Fibroblast of pulmonary artery (primary cell): ENCODE measurements at places on chromosomes 1 and 21.

- peak; percentile 90 for DNase-seq
Observed at GRCh38 chr1:8858112-8858668, 20.3 kb downstream of the ENO1 start.

GRCh38 chr1:183721041-183721440 lies 67.9 kb upstream of the APOBEC4 start:
- DNase-seq, result no peak

- no peak for DNase-seq
Observed at GRCh38 chr1:9126511-9126910, 2.4 kb downstream of the GPR157 start.

DNA sequence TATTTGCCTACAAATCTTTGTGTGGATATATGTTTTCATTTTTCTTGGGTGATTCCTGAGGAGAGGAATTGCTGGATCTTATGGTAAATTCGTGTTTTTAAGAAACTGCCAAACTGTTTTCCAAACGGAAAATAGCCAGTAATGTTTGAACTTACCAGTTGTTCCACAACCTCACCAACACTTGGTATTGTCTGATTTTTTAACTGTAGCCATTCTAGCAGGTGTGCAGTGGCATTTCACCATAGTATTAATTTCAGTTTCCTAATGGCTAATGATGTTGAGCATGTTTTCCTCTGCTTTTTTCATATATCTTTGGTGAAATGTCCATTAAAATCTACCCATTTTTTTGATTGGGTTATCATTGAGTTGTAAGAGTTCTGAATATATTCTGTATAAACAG lies 56.6 kb downstream of the RPS6KC1 start:
- DNase-seq, result no peak

- DNase-seq, result peak; percentile 77
Observed at GRCh38 chr1:231971397-231972110, 345.0 kb downstream of the DISC1 start.

- DNase-seq, result no peak
Observed at GRCh38 chr1:17095141-17095540, 24.1 kb downstream of the PADI2 start.

DNA sequence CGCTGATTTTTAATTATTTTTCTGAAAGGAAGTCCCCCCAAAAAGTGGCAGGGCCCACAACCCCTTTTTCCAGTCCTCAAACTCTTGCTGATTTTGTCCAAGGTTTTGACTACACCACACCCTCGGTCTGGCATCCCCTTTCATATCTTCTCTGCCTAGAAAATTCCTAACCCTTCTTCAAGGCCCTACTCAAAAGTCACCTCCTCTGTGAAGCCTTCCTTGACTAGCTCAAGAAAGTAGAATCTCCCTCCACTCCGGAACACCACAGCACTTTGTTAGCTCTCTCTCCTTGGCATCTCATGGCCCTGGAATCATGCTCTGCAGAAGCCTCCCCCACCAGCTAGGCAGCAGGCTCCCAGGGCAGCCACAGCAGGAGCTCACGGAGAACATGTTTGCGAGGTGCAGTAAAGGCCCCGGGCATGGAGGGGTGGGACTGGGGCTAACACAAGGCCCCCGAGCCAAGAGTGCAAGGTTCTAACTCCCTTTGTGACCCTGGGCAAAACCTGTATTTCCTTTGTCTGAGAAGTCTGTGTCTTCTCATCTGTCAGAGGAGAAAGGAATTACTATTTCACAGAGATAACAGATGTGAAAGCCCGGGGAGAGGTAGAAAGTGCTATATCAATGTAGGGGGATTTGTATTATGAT lies 17.7 kb upstream of the S100A7 start:
- no peak for DNase-seq

DNA sequence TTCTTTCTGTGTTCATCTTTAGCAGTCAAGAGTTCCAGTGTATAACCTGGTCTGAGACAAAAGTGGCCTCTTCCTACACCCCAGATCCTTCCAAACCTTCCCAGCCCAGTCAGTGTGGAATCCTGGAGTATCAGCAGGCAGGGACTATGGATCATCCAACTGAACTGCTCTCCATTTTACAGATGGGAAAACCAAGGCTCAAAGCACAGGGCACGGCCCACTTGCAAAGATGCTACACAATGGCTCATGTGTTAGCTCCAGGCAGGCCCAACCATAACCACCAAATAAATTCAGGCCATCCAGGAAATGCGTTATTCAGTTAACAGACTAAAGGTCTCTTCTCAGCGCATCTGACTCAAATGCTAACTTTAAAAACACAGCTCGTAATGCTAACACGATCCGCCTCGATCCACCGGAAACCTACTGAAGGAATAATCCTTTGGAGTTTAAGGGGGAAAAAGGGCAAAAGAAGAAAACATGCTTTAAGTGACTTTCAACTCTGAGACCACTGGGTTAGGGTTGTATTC lies 7.1 kb downstream of the GLIS1 start:
- DNase-seq, result no peak

GRCh38 chr1:107862064-107862463 lies 102.9 kb downstream of the VAV3 start:
- peak; percentile 57 for DNase-seq

GRCh38 chr1:157862114-157863070 lies 20.8 kb upstream of the CD5L start:
- DNase-seq, result no peak

GRCh38 chr1:197973206-197973605 lies 56.0 kb downstream of the LHX9 start:
- DNase-seq, result no peak

DNA sequence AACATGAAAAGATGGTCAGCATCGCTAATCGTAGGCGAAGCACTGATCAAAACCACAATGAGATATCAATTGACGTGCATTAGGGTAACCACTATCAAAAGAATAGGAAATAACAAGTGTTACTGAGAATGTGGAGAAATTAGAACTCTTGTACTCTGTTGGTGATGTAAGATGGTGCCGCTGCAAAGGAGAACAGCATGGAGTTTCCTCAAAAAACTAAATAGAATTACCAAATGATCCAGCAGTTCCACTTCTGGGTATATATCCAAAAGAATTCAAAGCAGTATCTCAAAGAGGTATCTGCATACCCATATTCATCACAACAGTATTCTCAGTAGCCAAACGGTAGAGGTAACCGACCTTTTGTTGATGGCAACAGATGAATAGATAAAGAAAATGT lies 8.3 kb upstream of the CD101 start:
- DNase-seq, result no peak

DNA sequence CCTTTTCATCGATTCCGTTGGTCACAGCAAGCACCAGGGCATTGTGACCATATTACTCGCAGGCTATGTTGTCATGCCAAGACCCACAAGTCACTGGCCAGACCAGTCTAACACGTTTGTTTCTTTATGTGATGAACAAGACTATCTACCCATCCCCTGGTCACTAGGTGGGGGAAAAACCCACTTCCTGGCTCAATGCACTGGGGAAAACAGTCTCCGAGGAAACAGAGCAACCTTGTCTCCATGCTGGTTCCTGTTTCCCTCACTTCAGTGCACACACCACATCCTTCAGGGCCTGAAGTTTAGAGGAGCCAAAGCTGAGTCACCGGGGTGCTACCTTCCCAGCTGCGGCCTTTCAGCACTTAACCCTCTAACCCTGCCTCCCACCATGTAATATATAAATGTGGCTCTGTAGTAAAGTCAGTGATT lies 20.9 kb downstream of the ERICH3 start:
- DNase-seq, result peak; percentile 41

GRCh38 chr1:91879733-91880132 lies 6.2 kb downstream of the TGFBR3 start:
- DNase-seq, result no peak

DNA sequence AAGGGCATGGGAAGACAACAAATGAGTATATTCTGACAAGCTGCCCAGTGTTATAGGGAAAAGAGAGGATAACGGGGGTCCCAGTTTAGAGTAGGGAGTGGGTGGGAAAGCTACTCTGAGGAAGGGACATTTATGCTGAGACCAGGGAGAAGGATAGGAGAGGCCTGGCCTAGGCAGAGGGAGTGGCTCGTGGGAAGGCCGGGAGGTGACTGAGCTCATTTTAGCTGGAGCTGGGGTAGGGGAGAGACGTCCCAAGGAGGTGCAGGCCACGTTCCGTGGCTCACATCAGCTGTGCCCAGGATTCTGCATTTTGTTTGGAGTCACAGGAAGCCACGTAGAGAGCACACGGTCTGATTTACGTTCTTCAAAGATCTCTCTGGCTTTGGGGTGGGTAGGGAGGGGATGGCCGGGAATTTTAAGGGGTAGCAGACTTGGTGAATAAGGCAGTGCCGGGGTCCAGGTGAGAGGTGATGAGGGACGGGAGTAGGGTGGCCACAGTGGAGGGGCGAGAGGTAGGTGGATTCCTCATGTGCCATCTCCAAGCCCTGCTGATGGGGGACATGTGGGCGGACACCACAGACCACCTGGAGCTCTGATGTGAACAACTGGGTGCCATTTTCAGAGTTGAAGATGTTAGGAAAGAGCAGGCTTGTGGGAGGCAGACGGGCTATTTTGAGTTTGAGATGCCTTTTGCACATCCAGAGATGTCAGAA lies 4.7 kb downstream of the TINAGL1 start:
- no peak for DNase-seq

GRCh38 chr1:208709981-208710380 lies 465.8 kb upstream of the PLXNA2 start:
- DNase-seq, result no peak

GRCh38 chr1:160429125-160429561 lies 28.8 kb downstream of the VANGL2 start:
- DNase-seq, result peak; percentile 7

- no peak for DNase-seq
Observed at GRCh38 chr1:147080006-147080661, 92.1 kb downstream of the PRKAB2 start.

- DNase-seq, result no peak
Observed at GRCh38 chr1:206798384-206798996, 26.2 kb upstream of the IL10 start.

GRCh38 chr1:88228114-88228513 lies 456.0 kb upstream of the PKN2 start:
- DNase-seq, result no peak

DNA sequence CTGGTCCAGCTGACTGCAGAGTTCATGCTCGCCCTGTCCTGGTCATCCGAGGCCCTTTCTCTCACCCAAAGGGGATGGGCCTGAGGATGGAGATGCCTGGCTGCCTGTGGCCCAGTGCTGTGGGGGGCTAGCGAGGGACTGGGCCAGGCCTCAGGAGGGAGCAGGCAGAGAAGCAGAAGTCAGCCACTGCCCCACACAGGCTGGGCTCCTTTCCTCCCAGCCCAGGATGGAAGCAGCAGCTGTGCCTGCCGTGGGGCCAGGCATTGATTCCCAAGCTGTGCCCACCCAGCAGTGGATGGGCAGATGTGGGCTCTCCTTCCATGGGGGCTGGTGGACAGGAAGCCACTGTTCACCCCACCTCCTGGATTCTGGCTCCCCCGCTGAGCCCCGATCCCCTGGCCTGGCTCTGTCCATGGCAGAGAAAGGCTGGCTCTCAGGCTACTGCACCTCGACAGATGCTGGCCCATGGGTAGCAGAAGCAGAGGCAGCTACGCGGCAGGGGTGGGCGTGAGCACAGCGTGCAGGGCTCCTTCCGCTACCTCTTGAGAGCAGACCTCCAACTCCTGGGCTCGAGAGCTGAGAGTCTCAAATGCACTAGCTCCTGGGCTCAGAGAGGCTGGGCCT lies 24.6 kb downstream of the RUNX3 start:
- DNase-seq, result no peak

- DNase-seq, result no peak
Observed at GRCh38 chr1:114341299-114341698, 169.7 kb downstream of the TRIM33 start.

DNA sequence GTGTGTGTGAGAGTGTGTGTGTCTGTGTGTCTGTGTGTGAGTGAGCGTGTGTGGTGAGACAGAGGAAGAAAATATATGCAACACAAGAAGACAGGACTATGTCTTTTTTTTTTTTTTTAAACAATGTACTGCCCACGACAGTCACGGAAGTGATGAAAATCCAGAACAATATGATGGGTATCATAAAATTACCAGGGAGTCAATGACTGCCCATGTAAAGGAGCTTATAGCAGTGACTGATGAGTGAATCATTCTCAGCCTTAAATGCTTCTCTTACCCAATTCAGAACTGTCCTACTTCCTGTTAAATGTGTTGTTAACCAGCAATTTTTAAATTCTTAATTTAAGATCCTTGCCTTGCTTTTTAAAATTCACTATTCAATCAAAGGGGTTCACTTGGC lies 46.6 kb downstream of the RGS7 start:
- peak; percentile 1 for DNase-seq

DNA sequence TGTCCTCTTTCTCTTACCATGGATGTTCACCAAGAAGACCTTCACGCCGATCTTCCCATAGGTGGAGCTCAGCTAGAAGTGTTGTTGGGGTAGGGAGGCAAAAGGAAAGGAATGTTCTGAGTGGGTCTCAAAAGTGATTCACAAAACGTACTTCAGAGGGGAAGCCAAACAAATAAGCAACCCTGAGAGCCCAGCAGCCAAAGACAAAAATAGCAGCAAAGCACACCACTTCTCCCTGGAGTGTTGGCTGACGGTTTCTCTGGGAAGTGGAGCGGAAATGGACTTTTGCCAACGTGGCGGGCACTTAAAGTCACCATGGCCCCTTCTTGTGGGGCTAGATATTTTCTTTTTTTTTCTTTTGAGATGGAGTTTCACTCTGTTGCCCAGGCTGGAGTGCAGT lies 23.1 kb downstream of the SLC26A9 start:
- peak; percentile 55 for DNase-seq

GRCh38 chr1:39098546-39099250 lies 72.5 kb downstream of the NDUFS5 start:
- DNase-seq, result peak; percentile 93

GRCh38 chr1:56547977-56548376 lies 31.4 kb downstream of the PLPP3 start:
- no peak for DNase-seq

- DNase-seq, result no peak
Observed at GRCh38 chr1:93692026-93692425, 10.4 kb upstream of the BCAR3 start.

- peak; percentile 97 for DNase-seq
Observed at GRCh38 chr1:156126043-156126629, 11.6 kb downstream of the LMNA start.

DNA sequence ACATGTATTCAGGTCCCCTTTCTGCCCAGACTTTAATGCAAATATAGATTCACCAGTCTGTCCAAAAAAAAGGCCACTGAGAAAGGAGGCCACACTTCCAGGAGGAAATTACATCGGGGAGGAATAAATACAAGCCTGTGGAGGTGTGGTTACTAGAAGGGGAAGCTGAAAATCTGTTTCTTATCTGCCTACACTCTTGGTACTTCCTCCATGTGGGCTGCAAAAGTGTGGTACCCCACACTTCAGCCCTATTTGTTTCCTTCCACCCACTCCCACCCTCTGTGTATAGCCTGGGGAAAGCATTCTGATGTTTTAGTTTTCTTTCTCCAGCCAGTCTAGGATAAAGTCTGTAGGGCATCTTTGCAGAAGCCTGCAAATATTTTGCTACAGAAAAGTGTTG lies 38.4 kb downstream of the UTP25 start:
- DNase-seq, result no peak
